ENCODE measurements at places on chromosomes 12 and 14.
A peak's percentile ranks its signal among the peaks of the same experiment; 100 is the strongest.

- no peak for DNase-seq
Observed at GRCh38 chr12:17579205-17580026, 510.6 kb downstream of the RERGL start.

- DNase-seq = no peak
Observed at GRCh38 chr14:105161309-105161708, 7.3 kb downstream of the JAG2 start.

GRCh38 chr12:5309654-5310053 lies 122.3 kb upstream of the NTF3 start:
- DNase-seq = no peak

- no peak for DNase-seq
Observed at GRCh38 chr14:49206828-49207227, 379.4 kb downstream of the RPS29 start.

DNA sequence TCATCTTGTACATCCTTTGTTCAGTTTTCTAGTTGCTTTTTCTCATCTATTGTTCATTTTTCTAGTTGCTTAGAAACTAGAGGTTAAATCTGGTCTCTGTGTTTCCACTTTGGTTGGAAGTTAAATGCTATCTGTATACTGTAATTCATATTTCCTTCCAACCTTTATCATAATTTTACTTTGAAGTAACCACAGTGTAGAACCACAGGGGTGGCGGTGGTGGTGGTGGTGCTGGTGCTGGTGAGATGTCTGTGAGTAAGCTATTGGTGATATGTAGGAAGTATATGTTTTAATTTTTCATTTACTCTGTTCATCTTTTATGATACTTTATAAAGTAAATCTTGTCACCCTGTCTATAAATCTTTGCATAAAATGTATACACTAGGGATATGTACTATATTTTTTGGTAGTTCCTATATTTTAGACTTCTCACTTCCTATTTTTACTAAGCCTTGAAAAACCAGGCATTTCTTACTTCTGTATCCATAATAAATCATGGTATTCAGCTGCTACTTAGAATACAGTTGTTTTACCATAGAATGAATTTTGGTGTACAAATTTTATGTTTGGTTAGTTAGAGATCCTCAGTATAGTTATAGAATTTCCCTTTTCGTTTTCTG lies 31.9 kb downstream of the CCDC91 start:
- DNase-seq = peak; percentile 47

- no peak for DNase-seq
Observed at GRCh38 chr14:59776468-59776867, 94.1 kb downstream of the RTN1 start.

- no peak for DNase-seq
Observed at GRCh38 chr12:19190292-19191031, 60.9 kb downstream of the PLEKHA5 start.
